GM03348 (cell line): ENCODE measurements at places on chromosomes 5 and 9.

DNA sequence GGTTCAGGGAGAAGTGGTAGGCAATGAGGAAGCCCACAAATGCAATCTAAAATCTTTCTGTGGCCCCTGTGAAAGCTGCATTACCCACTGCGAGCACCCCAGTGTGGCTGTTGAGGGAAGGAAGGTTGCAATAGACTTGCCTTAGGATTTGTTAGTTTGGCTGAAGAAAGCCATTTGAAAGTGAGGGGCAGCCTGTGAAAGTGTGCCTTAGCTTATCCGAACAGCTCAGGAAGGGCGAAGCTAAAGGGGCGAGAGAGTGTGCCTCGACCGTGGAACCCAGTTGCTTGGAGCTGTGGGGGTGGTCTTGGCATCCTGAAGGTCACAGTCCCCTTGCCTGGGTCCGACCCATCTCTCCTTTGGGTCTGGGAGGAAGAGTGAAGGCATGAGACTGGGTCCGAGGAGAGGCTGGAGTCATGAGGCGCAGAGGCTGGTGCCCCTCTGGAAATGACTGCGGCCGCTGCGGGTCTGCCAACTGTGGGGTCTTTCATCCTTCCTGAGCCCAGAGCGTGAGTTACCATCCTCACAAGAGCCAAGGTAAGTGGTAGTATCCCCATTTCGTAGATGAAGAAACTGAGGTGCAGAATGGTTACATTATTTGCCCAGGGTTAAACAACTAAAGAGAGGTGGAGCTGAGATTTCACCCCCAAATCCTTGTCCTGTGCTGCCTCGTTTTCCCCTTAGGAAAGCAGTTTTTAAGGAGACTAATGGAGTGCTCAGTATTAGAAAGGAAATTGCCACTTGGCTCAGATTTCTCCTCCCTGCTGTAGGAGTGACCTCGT, 24.4 kb downstream of the SLC25A25 start:
- no peak for DNase-seq

DNA sequence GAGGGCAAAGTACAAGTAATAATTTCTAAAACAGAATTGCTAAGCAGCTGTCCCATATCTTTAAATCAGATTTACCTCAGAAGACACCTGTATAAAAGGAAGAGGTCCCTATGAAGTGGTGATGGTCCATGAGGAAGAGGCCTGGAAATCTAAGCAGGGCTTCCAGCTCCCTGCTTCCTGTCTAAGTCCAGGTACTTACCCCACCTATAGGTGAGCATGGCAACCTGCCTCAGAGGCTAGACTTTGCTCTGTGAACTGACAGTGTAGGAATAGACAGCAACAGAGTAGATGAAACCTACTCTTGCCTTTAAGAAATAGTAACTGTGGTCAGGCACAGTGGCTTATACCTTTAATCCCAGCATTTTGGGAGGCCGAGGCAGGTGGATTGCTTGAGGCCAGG, 55.8 kb upstream of the ARRDC3 start:
- DNase-seq, result no peak

GRCh38 chr9:131537946-131538345, 6.9 kb upstream of the UCK1 start:
- no peak for DNase-seq

GRCh38 chr5:4860631-4861030, 279.5 kb upstream of the ADAMTS16 start:
- DNase-seq, result no peak
